ENCODE measurements at places on chromosomes 2 and 18.

DNA sequence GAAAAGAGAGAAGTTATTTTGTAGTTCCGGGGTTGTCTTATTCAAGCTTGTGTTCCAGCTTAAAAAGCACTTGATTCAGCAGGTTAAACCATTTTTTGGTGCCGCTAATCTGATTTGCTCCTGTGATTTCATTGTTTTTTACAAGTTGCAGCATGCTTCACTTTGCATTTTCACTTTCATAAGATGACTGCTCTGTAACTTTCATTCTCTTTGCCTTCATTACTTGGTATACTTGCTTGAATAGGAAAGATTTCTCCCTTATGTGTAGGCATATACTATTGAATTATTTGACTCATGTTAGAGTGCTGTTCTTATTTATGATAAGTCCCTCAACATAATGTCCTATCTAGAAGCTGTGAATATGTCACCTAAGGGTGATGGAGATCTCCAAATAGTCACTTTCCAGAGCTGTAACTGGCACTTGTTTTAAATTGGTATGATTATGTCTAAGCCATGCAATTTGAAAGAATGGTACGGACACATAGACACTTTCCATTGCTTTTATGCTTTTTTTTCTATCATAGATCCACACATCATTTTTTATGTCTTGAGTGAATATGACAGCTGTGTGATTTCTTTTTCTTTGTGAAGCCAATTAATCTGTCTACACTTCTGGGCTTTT lies 254.5 kb downstream of the DSEL start:
- DNase-seq: no peak

DNA sequence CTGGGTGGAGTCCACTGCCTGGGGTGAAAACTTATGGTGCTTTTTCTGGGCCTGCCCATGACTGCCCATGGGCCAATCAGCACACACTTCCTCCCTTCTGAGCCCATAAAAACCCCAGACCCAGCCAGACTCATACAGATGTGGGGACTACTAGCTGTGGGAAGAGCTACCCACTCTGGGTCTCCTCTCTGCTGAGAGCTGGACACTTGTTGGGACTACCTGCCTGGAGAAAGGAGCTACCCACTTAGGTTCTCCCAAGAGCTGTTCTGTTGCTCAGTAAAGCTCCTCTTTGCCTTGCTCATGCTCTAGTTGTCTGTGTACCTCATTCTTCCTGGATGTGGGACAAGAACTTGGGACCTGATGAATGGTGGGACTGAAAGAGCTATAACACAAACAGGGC lies 119.6 kb upstream of the SLC38A11 start:
- no peak for DNase-seq

DNA sequence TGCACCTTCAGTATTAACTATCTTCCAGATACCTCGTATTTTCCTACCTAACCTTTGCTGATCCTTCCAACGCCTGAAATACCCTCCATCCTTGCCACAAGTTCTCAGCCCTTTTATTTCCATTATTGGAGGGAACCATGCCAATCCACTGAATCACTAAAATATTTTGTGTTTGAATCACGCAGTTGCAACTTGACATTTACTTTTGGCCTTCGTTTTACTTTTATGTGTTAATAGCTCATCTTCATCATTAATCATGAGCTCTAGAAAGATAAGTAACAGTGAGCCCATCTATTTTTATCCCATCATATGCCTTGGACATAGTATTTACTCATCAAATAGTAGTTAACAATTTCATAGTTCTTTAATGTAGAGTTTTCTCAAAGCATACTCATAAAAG lies 463.2 kb downstream of the THSD7B start:
- DNase-seq: no peak

- peak; percentile 64 for DNase-seq
Observed at GRCh38 chr2:45128580-45128997, 119.3 kb upstream of the SIX2 start.

- peak; percentile 83 for DNase-seq
Observed at GRCh38 chr2:149994057-149994728, 406.6 kb upstream of the MMADHC start.

DNA sequence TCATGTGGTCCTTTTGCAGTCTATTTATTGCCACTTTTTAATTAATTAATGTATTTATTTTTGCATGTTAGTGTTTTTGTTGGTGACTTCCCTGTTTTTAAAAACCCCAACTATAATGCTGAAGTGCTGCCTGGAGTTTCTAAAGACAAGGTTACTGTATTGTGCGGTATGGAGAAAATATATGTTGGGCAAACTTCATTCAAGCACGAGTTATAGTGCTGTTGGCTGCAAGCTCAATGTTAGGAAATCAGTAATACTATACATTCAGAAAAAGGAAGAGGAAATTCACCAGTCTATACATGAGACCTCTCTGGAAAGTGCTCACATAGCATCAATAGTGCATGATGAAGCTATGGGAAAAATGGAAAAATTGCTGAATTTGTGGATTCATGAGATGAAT lies 15.4 kb upstream of the RBMS1 start:
- no peak for DNase-seq

- no peak for DNase-seq
Observed at GRCh38 chr2:120525056-120526046, 179.4 kb downstream of the INHBB start.

DNA sequence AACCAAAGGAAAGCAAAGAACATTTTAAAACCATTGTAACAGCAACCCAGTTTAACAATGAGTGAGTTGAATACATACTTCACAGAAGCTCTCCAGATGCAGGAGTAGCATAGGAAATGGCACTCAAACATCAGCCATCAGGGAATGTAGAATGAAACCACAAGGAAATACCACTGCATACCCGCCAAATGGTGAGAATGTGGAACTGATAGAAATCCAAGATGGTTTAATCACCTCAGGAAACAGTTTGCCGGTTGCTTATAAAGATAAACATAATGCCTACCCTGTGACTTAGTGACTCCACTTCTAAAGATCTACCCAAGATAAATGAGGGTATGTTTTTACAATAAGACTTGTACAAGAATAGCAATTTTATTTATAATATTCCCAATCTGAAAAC lies 132.0 kb downstream of the GALNT1 start:
- DNase-seq: no peak

DNA sequence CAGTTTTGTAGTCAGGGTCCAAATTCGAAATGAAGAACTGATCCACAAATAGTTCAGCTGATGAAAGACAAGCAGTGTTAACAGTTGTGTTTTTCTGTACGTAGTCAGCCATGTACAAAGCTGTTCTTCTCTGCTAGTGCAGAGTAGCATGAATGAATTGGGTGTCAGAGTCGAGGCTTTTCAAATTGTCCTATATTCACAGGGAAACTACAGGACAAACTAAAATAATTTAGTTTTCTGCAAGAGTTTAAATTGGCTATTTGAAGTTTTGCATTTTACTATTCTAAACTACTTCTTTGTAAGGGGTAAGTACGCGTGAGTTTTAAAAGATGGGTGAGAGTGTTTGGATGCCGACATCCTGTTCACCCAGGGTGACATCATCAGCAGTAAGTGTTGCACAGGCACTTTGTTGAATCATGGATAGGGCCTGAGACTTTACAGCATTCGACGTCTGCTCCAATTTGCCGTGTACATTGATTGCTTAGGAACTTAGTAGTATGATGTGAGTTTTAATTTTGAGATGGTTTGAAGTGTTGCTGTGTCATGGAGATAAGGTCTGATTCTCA lies 147.2 kb upstream of the NFATC1 start:
- DNase-seq: no peak

DNA sequence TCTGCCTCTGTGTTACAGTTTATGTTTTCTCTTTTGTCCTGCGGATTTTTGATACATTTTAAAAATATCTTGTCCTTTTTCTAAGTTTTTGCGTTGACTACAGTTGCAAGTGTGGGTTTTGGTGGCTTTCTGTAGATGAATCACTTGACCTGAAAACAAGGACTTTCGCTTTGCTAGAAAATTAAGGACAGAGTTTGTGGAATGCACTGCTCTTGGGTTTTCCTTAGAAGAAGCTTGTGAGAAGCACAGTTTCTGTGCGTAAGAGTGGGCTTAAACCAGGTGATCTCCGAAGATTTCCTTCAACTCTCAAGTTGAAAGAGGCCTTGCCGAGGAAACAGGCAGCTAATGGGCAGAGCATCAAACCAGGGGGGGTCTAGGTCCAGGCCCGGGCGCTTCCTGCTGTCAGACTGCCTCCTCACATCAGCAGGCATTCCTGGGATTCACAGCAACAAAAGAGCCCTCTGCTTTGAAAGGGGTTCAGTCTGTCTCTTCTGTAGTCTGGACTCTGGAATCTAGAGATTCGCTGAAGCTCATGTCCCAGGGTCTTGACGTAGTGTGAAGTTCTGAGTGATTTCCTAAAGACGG lies 17.3 kb downstream of the NCK2 start:
- DNase-seq: no peak

GRCh38 chr2:219022616-219023015 lies 18.7 kb downstream of the CFAP65 start:
- no peak for DNase-seq

GRCh38 chr2:97785818-97786217 lies 72.4 kb downstream of the ZAP70 start:
- no peak for DNase-seq

DNA sequence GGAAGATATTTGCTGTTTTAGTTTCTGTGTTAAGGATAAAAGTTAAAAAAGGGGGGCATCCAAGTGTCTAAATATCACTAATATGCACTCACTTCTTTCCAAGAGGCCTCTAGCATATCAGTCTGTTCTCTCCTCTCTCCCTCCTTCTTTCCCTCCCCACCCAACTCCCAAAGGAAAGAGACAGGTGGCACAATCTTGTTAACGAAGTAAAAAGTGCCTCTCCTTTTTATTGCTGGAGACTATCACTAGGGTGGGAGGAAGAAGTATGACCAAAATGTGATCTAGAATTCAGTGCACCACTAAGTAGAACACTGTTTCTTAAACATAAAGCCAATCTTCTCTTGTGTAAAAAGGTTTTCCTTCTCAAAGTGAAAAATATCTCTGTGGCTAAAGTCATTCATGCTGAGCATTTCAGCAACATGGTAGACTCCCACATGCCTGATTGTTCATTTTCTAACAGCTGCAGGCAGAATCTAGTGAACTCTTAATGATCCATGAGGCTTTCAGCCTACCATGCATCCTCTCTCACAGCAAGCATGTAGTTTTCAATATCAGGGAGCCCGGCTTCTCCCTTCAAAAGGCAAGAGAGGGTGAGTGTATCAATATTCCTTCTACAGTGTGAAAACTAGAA lies 39.5 kb downstream of the RNU4ATAC start:
- DNase-seq: no peak

GRCh38 chr2:71610671-71611070 lies 157.3 kb downstream of the DYSF start:
- DNase-seq: no peak

GRCh38 chr2:33804155-33804554 lies 205.1 kb upstream of the FAM98A start:
- no peak for DNase-seq

DNA sequence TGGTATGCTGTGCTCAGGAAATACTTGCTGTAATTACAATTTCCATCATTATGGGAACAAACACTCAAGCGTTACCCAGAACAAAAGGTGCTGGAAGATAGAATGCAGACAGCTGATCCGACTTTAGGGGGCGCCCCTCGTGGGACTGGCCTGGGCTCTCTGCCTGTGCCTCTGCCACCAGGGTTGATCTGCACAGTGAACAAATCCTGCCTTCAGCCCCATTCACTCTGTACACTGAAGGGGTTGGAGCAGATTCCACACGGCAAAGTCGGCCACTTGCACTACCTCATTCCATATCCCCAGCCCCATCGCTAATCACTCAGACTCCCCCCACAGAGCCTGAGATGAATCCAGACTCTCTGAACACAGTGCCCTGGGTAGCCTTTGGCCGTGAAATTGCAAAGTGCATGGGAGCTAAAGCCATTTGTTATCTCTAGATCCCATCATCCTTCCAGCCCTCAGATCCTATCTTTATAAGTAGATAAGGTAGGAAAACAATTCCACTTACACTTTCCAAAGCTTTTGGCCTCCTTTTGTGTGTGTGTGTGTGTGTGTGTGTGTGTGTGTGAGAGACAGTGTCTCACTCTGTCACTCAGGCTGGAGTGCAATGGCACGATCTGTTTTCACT lies 69.3 kb downstream of the INPP5D start:
- DNase-seq: peak; percentile 16

GRCh38 chr2:26635401-26635800 lies 5.8 kb downstream of the CIB4 start:
- DNase-seq: no peak

GRCh38 chr2:21395366-21395765 lies 271.6 kb downstream of the TDRD15 start:
- no peak for DNase-seq

DNA sequence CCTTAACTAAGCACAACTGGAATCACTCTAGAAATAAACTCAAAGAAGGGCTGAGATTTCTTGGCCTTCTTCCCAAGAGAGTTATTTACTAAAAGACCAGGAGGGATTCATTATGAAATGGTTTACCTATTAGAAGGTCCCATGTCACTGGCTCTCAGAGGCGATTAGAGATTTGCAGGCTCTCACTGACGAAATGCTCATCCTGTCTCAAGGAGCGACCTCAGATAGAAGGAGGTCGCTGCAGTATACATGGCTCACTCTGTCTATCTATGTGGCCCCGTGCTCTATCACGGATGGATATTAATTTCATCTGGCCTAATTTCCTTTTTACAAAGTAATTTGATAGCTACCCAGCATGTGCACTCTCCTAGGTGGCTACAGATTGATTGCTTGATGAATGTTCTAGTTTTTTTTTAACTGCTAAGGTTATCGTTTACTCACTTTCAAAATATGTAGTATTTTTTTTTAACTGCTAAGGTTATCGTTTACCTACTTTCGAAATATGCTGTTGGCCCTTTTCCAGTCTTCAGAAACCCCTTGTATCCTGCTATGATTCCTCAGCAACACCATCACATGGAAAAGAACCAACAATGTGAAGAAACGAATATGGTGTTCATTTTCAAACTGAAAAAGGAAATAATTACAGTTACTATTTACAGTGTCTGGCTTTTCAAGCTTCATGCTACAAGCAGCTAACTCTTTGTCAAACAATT lies 9.1 kb downstream of the SMIM21 start:
- no peak for DNase-seq

DNA sequence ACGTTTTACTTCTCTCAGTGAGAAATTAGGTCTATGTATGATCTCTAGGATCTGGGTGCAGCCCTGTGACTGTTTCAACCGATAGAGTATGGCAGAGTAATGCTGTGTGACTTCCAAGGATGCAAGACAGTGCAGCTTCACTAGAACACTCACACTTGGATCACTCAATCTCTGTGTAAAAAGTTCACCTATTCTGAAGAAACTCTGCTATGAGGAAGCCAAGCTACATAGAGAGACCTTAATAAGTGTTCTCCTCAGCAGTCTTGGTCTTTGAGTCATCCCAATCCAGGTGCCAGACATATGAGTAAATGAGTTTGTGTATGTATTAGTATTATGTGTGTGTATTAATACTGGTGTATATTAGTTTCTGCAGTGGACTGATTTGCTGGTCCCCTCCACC lies 335.0 kb downstream of the NR4A2 start:
- no peak for DNase-seq

DNA sequence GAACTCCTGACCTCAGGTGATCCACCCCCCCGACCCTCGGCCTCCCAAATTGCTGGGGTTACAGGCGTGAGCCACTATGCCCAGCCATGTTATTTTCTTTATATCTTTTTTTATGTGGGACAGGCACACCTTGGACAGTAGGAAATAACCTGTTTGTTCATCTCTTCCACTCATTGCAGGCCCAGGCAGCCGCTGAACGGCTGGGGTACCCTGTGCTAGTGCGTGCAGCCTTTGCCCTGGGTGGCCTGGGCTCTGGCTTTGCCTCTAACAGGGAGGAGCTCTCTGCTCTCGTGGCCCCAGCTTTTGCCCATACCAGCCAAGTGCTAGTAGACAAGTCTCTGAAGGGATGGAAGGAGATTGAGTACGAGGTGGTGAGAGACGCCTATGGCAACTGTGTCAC lies 8.4 kb downstream of the CAD start:
- DNase-seq: no peak

GRCh38 chr18:74139888-74140287 lies 7.7 kb downstream of the FBXO15 start:
- no peak for DNase-seq
